ENCODE measurements at places on chromosomes 1 and 21.

DNA sequence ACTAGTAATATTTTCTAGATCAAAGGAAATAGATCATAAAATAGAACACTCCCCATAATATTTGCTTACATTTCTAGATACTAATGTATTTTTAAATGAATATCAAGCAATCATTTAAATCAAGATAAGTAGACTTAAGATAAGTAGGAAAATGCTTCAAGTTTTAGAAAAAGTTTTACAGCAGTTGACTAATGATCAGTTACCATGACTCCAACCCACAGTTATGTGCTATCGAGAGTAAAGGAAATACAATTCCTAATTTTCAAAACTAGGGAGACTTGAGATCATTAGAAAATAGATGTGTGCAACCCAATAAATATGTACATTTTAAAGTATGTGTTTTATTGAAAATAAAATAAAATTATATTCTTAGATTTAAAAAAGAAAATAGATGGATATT, 95.0 kb downstream of the DENND1B start:
- DNase-seq = no peak

DNA sequence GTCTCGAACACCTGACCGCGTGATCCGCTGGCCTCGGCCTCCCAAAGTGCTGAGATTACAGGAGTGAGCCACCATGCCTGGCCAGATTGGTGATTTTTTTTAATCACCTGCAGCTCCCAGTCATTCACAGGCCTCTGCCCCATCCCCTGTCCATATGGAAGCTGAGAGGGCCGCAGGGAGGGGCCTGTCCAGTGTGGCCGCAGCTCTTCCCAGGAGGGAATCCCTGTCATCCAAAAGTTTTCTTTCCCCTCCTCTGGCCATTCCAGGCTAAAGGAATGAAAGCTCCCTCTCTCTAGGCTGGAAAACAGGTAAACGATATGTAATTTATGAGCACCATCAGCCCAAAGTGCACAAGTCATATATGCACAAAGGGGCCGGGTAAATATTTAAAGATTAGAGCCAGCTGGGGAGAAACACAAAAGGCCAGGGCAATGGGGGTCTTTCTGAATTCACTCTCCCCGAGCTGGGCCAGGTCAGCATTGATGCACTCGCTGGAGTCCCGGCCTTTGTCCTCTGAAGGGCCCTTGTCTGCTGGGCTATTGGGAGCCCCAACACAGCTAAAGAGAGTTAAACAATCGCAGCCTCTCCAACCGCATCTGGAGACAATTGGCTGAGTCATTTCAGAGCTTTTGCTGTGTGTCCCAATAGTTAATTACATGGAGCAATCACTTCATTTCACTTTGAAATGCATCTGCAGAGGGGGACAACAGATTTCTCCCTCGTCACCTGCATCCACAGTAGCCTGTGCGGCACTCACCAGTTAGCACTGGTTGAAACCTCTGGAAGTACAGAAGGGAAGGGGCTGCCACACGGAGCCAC, 3.8 kb upstream of the HES3 start:
- DNase-seq = no peak

DNA sequence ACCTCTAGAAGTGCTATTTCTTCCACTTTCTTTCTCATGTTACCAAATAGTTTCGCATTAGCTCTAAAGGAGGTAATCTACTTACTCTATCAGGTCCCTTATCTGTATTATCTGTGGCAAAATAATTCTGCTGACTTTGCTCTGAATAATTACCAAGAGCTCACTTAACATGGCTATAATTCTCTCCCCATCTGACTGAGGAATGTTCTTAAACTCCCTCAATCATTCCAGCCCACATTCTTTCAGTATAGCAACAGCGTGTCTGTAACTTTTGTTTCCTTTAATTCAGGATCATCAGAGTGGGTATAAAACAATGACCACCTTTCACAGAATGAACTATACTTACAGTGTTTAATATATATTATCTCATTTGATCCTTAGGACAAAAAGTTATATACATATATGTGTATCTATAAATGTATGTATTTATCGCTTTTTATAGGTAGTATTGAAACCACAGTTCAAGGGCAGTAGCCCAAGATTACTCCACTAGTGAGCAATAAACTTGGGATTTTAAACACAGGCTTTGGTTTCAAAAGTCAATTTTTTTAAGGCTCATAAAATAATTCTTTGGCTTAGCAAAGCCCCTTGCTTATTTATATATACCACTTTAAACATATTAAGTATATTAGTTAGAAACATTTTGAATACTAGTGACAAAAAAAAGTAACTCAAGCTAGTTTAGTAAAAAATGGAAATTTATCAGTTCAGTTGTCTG, 36.1 kb upstream of the ST6GALNAC3 start:
- no peak for DNase-seq

DNA sequence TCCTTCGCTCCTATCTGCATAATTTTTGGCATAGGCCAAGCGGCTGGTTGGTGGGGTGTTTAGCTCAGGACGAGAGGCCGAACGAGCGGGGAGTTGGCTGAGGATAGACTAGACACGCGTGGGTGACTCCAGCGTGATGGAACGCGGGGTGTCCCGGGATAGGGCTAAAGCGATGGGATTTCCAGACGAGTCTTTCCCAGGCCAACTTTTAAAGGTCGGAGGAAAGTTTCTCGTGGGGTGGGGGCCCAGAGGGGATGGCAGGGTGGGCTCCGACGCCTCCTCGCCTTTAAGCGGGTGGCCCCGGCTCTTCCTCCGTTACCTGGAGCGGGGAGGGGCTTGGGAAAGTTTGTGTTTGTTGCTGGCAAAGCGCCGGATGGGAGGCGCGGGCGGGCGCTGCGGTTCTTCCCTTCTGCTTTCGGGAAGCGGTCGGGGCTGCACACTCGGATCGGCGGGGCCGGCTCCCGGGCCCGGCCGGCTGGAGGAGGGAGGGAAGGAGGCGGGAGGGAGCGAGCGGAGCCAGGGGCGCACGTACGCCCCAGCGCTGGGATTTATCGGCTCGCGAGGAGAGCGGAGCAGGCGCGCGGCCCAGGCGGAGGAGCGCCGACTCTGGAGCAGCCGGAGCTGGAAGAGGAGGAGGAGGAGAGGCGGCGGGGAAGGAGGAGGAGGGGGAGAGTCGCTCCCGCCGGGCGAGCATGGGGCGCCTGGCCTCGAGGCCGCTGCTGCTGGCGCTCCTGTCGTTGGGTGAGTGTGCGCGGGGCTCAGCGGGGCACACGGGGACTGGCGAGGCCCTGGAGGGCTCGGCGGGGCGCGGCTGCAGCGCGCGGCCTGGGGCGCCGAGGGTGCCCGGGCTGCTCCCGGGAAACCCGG, at the start of gene PTGFRN:
PTGFRN (plus strand) TSS at position 405 of the 867 bp plus-strand sequence; CDS start at position 693, 288 bp downstream.
- no peak for DNase-seq

DNA sequence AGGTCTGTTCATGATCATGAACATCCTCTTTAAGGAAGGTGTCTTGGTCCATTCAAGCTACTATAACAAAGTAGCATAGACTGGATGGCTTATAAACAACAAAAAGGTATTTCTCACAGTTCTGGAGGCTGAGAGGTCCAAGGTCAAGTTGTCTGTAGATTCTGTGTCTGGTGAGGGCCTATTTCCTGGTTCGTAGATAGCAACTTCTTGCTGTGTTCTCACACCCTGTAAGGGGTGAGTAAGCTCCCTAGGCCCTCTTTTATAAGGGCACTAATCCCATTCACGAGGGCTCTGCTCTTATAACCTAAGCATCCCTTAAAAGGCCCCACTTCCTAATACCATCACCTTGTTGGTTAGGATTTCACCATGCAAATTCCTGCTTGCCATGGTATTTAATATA, 347.7 kb downstream of the PTBP2 start:
- DNase-seq = no peak

GRCh38 chr1:225963735-225964530, 22.9 kb upstream of the LEFTY2 start:
- DNase-seq = no peak

DNA sequence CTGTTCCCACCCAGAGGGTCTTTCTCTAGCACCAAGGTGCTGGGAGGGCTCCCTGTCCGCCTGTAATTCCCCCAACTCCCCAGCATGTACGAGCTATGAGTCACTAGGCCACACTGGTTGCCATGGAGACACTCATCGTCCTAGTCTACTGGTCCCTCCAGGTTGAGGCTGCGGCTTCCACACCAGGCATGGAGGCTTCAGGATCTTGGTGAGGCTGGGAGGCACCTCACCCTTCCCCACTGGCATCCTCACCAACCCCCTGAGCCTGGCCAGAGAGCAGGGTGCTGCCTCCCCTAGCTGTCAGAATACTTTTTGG, 75.6 kb upstream of the KAZN start:
- DNase-seq = no peak

GRCh38 chr1:32100359-32100758, 7.5 kb upstream of the KPNA6 start:
- no peak for DNase-seq

GRCh38 chr1:152878042-152878441, at the start of gene SMCP:
TSS of gene SMCP (plus strand) at chr1:152878322. CDS start at chr1:152884423, 6,101 bp downstream.
- DNase-seq = no peak

DNA sequence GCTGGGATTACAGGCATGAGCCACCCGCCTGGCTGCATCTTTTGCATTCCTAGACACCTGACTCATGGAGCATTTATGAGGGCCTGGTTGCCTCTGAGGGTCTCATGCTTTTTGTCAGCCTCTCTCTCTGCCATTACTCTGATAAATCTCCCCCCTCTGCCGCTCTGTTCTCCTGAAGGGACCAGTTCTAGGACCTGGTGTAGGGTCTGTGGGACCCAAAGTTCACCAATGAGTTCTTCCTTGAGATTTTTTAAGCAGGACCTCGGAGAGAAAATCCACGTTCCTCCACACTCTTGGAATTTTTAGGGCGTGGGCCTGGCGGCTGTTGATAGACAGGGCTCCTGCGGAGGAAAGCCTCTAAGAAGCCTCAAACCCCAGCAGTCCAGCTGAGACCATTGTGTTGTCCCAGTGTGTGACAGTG, 91.9 kb upstream of the ERRFI1 start:
- no peak for DNase-seq

DNA sequence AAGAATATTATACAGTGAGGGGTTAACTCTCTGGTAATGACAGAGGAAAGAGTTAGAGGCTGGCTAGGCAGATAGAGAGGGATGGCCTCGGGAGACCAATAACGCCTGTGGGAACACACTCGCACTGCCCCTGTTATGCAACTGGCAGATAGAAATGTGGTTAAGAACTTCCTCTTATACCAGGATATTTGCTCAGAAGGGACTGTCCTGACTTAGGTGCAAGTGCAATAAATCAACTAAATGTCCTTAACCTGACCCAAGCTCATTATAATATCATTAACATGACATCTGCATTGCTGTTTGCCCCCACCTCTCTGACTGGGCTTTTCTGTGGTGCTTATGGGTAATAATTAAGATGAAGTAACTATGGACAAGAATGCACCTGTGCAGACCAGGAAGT, 1518.0 kb downstream of the NCAM2 start:
- no peak for DNase-seq

DNA sequence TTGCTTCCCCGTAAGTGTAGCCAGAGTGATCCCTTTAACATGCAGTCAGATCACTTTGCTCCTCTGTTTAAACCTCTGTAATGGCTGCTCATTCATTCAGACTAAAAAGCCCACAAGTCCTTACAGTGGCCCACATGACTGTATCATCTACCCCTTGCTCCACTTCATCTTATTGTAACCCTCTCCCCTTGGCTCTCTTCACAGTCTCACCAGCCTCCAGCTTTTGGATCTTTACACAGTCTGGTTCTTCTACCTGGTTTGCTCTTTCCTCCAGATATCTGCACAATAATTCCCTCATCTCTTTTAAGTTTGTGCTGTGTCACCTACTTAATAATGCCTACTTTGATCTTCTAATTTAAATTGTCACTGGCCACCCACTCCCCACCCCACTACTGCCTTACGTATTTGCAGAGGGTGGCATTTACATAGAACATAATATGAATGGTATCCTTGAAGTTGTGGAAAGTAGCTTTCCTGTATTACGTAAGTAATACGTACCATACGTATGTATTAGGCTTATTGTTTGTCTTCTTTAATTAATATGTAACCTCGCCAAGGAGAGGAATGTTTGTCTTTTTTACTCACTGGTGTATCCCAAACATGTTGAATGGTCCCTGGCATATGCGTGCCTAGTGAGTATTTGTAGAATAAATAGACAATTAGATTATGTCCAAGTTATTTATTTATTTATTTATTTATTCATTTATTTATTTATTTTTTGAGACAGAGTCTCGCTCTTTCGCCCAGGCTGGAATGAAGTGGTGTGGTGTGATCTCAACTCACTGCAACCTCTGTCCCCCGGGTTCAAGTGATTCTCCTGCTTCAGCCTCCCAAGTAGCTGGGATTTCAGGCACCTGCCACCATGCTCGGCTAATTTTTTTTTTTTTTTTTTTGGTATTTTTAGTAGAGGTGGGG, 48.6 kb downstream of the TSNAX start:
- no peak for DNase-seq

GRCh38 chr1:4684864-4685522, 30.6 kb downstream of the AJAP1 start:
- DNase-seq = no peak

GRCh38 chr1:70685300-70686286, 274.5 kb downstream of the CTH start:
- DNase-seq = no peak

- DNase-seq = no peak
Measured at GRCh38 chr1:95506736-95507414, 272.9 kb downstream of the RWDD3 start.

DNA sequence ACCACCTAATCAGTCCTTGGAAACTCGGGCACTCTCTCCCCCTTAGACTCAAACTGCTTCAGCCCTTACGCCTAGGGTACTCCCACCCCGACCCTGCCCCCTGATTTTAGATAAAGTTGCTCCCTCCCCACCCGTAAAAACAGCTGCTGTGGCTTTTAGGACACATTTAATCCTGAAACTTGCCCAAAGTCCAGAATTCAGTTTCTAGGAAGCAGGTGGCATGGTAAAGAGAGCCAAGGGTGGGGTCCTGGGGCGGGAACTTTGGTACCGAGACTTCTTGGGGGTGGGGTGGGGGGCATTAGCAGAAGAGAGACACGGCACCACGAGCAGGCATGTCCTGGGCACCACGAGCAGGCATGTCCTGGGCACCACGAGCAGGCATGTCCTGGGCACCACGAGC, 52.4 kb downstream of the CASZ1 start:
- DNase-seq = no peak

DNA sequence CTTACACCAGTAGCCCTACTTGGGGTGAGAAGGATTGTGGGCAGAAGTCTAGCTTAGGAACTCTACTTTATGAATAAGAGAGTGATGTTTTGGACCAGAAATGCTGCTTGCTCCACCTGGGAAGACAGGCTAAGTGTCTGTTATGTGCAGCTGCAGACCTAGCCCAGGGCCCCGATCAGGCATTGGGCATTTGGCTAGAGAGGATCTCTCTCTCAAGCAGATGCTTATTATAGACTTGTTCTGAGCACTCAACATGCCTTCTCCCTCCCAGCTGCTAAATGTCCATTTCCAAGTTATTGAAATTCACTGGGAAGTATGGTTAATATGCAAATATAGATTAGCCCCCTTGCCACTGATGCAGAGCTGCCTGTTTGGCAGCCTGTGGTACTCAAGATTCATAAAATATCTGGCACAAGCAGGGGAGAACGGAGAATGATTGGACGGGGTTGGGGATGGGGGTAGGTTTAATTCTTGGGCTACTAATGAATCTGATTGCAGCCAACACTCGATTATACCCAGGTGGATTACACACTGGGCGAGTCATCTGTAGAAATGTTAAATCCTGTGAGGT, 115.9 kb downstream of the KCND3 start:
- DNase-seq = no peak

Data from stimulated activated CD8-positive, alpha-beta memory T cell treated with anti-CD3 and anti-CD28 coated beads, Interleukin-7, amount 100 ng/mL, for 48 hours (primary cell).